ENCODE measurements at places on chromosomes 4 and X. TPM values are rescaled to one million over a fixed set of nuclear protein-coding genes. Genes with fewer than 3 reads are reported as not detected.

Gene HPSE
- total RNA-seq: 0.28 TPM

Gene HSFX1
- total RNA-seq: under 0.01 TPM

Gene UGT2B15
- total RNA-seq: not detected

DNA sequence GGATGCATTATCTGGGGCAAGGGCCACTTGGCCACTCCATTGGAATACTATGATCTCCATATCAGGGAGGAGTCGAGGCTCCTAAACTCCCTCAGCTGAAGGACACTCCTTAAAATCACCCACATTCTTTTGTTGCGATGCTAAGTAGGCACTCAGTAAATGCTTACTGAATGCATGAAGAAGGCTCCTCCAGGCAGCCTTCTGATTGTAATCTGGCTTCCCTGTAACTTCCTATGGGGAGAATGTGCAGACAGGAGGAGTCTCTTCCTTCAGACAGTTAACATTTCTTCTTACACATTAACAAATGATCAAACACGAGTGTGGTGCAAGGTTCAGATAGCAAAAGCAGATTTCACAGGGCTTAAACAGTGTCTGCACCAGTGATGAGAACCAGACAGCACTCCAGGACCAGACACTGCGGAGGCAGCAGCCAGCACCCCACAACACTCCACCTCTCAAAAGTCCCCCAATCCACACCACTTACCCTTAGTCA lies 21.4 kb upstream of the USO1 start:
- no peak overlapping the region for H3K4me3 ChIP-seq
- no peaks in the 10 kb centered on the region for H3K36me3 ChIP-seq
- H3K27me3 ChIP-seq: no peaks in the 10 kb centered on the region
- no peaks in the 10 kb centered on the region for H3K4me1 ChIP-seq

GRCh38 chr4:94160774-94161173 lies 46.9 kb upstream of the SMARCAD1 start:
- no peak overlapping the region for H3K4me3 ChIP-seq
- no peak for DNase-seq
- H3K27me3 ChIP-seq: no peaks in the 10 kb centered on the region

- no peak overlapping the region for H3K4me3 ChIP-seq
- no peaks in the 10 kb centered on the region for H3K27me3 ChIP-seq
- H3K4me1 ChIP-seq: peaks cover 57% of the 10 kb centered on the region
- peaks cover 90% of the 10 kb centered on the region for H3K36me3 ChIP-seq
Observed at GRCh38 chr4:10093801-10094552, 22.6 kb downstream of the WDR1 start.

GRCh38 chrX:77422891-77423648 lies 24.1 kb upstream of the FGF16 start:
- no peak overlapping the region for H3K4me3 ChIP-seq
- H3K27me3 ChIP-seq: peaks cover 5% of the 10 kb centered on the region
- H3K27ac ChIP-seq: no peak overlapping the region

GRCh38 chr4:38004062-38004461 lies 43.9 kb downstream of the PTTG2 start:
- no peak overlapping the region for H3K27ac ChIP-seq
- H3K27me3 ChIP-seq: no peaks in the 10 kb centered on the region

GRCh38 chr4:89712827-89713226 lies 124.1 kb downstream of the SNCA start:
- no peaks in the 10 kb centered on the region for H3K27me3 ChIP-seq
- H3K36me3 ChIP-seq: no peaks in the 10 kb centered on the region

All from IMR-90 (cell line).